Endothelial cell (in vitro differentiated cells): ENCODE measurements at places on chromosomes 12 and 14. TPM values are rescaled to one million over a fixed set of nuclear protein-coding genes. Genes with fewer than 3 reads are reported as not detected.

- H3K27me3 ChIP-seq: peaks cover 2% of the 10 kb centered on the region
- H3K27ac ChIP-seq: no peak overlapping the region
- DNase-seq: no peak
- no peaks in the 10 kb centered on the region for H3K36me3 ChIP-seq
Measured at GRCh38 chr12:53145383-53146260, 34.9 kb upstream of the ZNF740 start.

- no peak overlapping the region for H3K27ac ChIP-seq
- H3K4me3 ChIP-seq: no peak overlapping the region
- no peaks in the 10 kb centered on the region for H3K27me3 ChIP-seq
- H3K36me3 ChIP-seq: no peaks in the 10 kb centered on the region
Measured at GRCh38 chr14:76282581-76282980, 93.4 kb upstream of the ESRRB start.

- no peak for DNase-seq
- peaks cover 2% of the 10 kb centered on the region for H3K27me3 ChIP-seq
- H3K27ac ChIP-seq: no peak overlapping the region
- no peaks in the 10 kb centered on the region for H3K4me1 ChIP-seq
- no peak overlapping the region for H3K4me3 ChIP-seq
Measured at GRCh38 chr14:70871863-70872677, 35.2 kb upstream of the PCNX1 start.

DNA sequence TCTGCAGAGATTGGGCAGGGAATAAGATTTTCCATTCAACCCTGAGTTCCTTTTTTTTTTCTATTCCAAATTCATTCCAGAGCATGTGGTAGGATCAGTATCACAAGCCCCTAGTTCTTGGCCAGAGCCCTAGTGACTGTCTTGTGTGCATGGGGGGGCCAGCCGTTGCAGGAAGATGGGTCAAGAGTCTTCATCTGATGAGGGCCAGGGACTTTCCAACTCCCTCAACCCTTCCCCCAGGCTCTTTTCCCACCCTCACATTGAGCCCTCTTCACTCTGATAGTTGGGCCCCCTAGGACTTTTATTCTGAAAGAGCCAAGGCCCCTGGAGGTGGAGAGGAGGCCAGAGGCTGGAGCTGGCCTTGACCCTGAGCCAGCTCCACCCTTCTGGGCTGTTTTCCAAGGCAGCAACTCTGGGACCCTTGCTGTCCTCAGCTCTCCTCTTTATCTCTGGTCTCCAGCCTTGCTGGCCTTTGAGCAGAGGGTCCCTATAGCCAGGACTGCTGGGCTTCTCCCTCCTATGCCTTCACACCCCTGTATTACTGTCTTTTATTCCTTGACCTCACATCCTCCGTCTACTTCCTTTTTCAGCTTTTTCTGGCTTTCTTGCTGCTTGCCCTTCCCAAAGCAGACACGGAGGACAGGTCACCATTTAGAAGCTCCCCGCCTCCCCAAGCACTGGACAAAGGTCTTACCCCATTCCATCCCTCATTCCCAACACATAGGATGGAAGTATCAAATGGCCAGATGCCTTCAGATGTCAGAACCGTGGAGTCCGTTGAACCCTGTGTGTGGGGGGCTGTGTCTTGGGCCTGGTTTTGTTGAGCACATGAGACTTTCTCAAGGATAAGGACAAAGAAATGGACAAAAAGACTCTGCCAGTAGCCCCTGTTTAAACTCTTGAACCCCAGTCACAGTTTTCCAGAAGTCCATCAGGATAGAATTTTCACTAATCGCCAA is 5.6 kb downstream of the RBP5 start:
- peaks cover 16% of the 10 kb centered on the region for H3K4me1 ChIP-seq
- DNase-seq: no peak
- H3K27ac ChIP-seq: no peak overlapping the region
- H3K4me3 ChIP-seq: no peak overlapping the region
- H3K36me3 ChIP-seq: peaks cover 13% of the 10 kb centered on the region

DNA sequence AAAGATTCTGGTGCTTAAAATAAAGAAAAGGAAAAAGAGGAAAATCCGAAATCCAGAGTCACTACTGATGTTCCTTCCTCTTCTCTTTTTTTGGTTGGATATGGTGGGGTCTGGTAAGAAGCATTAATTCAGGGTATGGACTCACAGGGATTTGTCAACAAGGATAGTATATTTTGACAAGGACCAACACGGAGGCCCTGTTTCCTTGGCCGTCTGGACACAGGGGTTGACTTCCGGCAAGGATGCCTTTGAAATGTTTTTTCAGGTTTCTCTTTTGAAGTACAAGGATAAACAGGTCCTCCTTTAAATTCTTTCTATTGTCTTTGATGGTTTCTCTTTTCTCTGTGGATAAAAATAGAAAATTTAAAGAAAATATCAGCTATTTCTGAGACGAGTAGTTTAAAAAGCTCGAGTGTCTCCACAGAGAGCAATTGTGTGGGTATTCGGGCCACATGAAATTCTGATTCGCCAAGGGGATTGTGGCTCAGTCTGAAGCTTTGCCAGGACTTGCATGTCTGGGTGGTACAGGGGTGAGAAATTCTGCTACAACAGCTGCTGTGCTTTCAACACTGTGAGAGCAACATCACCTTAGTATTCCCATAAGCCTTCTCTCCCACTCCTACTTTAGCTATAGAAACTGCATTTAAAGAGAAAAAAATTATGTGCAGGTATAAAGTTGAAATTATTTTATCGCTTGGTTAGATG is 88.5 kb upstream of the CSRP2 start:
- H3K4me1 ChIP-seq: peaks cover 27% of the 10 kb centered on the region
- no peak overlapping the region for H3K4me3 ChIP-seq
- H3K27ac ChIP-seq: peak overlapping the region; percentile 80
- DNase-seq: peak; percentile 9
- no peaks in the 10 kb centered on the region for H3K36me3 ChIP-seq

DNA sequence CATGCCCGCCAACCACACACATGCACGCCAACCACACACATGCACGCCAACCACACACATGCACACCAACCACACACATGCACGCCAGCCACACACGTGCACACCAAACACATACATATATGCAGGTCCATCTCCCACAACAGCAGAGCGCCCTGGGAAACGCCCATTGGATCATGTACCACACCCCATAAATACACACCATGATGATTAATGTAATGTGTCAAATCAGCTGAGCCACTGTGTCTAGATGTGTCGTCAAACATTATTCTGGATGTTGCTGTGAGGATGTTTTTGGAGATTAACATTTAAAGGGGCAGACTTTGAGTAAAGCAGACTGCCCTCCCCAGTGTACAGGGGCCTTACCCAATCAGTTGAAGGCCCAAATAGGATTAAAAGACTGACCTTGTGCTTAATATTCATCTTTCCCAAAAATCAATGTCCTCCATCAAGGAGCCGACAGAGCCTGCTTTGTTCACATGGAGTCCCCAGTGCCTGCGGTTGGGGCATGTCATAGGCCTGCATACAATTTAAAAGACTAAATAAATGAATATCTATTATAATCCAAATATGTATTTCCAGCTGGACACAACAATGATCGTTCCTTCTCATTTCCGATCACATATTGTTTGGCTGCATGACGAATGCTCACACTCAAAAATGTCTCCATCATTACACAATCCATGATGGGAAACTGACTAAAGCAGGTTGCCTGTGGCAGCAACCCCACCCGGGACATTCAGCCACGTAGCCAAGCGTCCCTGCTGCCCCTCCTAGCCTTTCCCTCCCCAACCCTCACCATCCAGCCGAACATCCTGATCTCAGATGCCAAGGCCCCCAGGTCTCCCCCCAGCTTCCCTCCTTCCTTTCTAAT is 23.2 kb upstream of the BDKRB2 start:
- H3K36me3 ChIP-seq: no peaks in the 10 kb centered on the region
- H3K27ac ChIP-seq: no peak overlapping the region
- H3K4me3 ChIP-seq: no peak overlapping the region

DNA sequence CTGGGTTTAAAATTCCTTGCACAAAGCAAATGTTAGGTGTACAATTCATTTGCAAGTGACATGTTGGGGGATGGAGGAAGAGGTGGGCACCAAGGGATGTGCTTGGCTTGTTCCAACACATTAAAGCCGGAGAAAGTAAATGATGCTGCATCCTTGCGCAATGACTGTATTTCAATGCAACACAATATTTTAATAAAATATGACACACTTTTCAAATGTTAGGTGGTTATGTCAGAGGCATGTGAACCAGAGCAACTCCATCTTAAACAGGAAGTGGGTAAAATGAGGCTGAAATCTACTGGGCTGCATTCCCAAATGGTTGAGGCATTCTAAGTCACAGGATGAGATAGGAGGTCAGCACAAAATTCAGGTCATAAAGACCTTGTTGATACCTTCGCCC is 53.6 kb upstream of the ARHGAP5 start:
- H3K4me3 ChIP-seq: no peak overlapping the region
- no peaks in the 10 kb centered on the region for H3K36me3 ChIP-seq
- no peaks in the 10 kb centered on the region for H3K4me1 ChIP-seq
- no peaks in the 10 kb centered on the region for H3K27me3 ChIP-seq
- no peak for DNase-seq

GRCh38 chr14:74417611-74418010 is 8.4 kb downstream of the SYNDIG1L start:
- no peaks in the 10 kb centered on the region for H3K36me3 ChIP-seq
- H3K4me3 ChIP-seq: no peak overlapping the region
- no peak for DNase-seq

Gene ZNF641
- 35.3 TPM for total RNA-seq

Gene ADCY6
- 31.6 TPM for total RNA-seq
